ENCODE measurements at places on chromosomes 16 and 17.

DNA sequence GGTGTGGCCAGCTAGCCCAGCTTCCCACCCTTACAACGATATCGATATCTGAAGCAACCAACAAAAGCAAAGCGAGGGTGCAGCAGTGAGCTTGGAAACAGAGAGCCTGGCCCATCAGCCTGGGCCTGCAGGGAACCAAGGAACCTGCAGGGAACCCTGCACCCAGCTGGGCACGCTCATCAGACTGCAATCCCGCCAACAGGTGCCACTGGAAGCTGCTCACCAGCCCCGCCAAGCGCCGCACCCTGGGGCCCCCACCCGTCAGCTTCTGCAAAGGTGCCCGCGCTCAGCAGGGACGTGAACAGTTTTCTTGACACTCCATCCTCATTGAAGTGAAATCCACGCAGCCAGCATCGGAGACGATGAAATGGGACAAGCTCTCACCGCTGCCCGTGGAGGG lies 250.7 kb downstream of the RBFOX3 start:
- no peak for DNase-seq

GRCh38 chr17:31691251-31691905 lies 167.7 kb downstream of the COPRS start:
- no peak for DNase-seq

DNA sequence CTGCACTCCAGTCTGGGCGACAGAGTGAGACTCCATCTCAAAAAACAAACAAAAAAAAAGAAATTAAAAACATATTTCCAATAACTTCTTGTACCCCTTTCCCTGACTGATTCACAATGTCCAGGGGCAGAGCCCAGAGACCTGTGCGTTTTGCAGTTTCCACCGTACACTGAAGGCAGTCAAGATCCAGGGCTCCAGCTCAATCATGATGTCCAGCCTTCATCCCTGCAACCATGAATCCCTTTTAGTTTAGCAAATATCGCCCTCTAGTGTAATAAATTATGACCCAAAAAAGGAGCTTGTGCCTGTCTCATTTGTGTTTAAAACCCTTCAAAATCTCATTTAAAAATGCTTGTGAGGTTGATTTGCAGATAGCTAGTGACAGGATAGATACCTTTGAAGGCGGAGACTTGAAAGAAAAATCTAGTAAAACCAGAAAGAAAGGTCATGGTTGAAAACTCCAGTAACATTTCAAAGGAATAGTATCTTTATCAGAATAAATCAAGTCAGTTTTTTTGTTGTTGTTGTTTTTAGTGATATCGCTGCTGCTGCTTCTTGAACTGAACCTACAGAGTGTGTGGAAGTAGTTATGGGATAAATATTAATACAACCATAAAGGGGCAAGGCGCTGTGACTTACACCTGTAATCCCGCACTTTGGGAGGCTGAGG lies 3.7 kb upstream of the ERN1 start:
- peak; percentile 33 for DNase-seq

DNA sequence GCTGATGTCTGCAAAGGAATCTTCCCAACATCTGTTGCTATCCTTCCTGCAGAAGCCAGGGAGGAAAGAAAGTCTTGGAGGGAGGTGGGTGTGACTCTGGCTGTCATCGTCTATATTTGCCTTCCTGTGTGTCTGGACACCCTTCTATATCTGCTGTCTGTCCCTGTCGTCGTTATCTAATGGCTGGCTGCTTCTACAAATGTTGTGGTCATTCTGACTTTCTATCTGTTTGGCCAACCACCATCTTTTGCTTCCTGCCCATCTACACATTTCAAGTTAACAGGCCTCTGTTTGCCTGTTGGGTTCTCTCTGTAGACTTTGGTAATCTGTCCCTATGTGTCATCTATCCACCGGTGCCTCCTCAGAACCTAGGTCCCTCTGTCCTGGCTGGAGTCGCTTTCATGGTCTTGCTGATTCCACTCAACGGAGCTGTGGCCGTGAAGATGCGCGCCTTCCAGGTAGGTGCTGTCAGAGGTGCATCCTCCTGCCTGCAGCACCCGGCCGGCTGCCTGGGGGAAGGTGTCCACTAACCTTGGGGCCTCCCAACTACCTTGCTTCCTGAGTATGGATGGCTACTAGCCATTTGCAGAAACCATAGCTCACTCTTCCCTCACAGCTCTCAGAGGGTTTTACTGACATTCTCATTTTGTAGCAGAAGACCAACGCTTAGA lies 30.2 kb downstream of the ABCC3 start:
- no peak for DNase-seq

- no peak for DNase-seq
Measured at GRCh38 chr16:28526201-28527099, 12.3 kb downstream of the NUPR1 start.

DNA sequence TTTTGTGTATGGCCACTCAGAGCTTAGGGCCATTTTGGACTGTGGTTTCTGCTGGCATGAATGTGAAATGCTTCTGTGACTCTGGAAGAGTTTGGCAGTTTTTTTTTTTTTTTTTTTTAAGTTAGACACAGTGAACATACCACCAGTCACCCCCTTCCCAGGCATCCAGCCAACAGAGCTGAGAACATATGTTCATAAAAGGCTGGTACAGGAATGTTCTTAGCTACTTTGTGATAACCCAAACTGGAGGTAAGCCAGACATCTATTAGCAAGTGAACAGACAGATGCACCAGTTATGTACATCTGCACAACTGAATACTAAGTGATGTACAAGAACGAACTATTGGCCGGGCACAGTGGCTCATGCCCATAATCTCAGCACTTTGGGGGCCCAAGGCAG lies 92.7 kb downstream of the ABCC1 start:
- no peak for DNase-seq

DNA sequence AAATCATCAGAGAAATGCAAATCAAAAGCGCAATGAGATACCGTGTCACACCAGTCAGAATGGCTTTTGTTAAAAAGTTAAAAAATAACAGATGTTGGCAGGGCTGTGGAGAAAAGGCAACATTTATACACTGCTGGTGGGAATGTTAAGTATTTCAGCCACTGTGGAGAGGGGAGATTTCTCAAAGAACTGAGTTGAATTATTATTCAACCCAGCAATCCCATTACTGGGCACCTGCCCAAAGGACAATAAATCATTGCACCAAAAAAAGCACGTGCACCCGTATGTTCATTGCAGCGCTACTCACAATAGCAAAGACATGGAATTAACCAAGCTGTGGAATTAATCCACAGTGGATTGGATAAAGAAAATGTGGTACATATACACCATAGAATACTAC lies 204.7 kb downstream of the HS3ST4 start:
- no peak for DNase-seq

- DNase-seq = no peak
Measured at GRCh38 chr17:68909066-68909465, 46.1 kb downstream of the ABCA8 start.

- DNase-seq = peak; percentile 94
Measured at GRCh38 chr17:7887482-7888183, 956 bp upstream of the CHD3 start.

All from activated CD4-positive, alpha-beta T cell treated with anti-CD3 and anti-CD28 coated beads for 36 hours (primary cell).